H1 (cell line): ENCODE measurements at places on chromosomes 4 and X. TPM values are rescaled to one million over a fixed set of nuclear protein-coding genes. Genes with fewer than 3 reads are reported as not detected.

TLR3 gene
- polyA plus RNA-seq: 0.72 and 1.00 TPM in 2 replicates

TNMD gene
- polyA plus RNA-seq: 0.85 and 1.4 TPM in 2 replicates

TASL gene
- not detected in 2 replicates for polyA plus RNA-seq

SPANXN4 gene
- polyA plus RNA-seq: not detected in 2 replicates

HTN1 gene
- not detected in 2 replicates for polyA plus RNA-seq

TMSB15A gene
- polyA plus RNA-seq: 80.4 and 189 TPM in 2 replicates

GPR82 gene
- not detected in 2 replicates for polyA plus RNA-seq

JCHAIN gene
- not detected in 2 replicates for polyA plus RNA-seq

SORCS2 gene
- polyA plus RNA-seq: 0.36 and 0.57 TPM in 2 replicates

DKK2 gene
- 0.09 and 0.14 TPM in 2 replicates for polyA plus RNA-seq

- H3K27me3 ChIP-seq: no peaks in the 10 kb centered on the region
- H3K4me1 ChIP-seq: no peaks in the 10 kb centered on the region
- no peak overlapping the region for H3K4me3 ChIP-seq
Observed at GRCh38 chr4:38818441-38818976, 13.9 kb upstream of the TLR1 start.

DNA sequence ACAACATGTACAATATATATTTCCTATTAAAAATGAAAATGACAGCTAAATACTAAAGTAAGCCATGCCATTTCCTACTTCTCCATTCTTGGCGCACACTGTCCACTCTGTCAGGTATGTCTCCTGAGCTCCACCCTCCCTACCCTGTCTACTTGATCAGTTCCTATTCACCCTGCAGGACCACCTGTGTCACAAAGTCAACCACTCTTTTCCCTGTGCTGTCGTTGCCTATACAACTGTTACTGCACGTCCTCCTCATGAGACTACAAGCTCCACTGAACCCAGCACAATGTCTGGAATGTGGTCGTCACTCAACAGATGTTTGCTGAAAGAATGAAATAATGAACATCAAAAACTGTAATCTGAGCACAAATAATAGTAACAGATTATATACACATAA lies 54.9 kb downstream of the SLC9A7 start:
- H3K27me3 ChIP-seq: no peaks in the 10 kb centered on the region
- no peak for DNase-seq
- H3K36me3 ChIP-seq: no peaks in the 10 kb centered on the region
- no peak overlapping the region for H3K27ac ChIP-seq
- no peak overlapping the region for H3K4me3 ChIP-seq
- H3K4me1 ChIP-seq: no peaks in the 10 kb centered on the region

GRCh38 chr4:104969394-104970082 lies 177.1 kb upstream of the TET2 start:
- no peaks in the 10 kb centered on the region for H3K36me3 ChIP-seq
- no peaks in the 10 kb centered on the region for H3K4me1 ChIP-seq
- no peak overlapping the region for H3K4me3 ChIP-seq
- no peaks in the 10 kb centered on the region for H3K27me3 ChIP-seq

DNA sequence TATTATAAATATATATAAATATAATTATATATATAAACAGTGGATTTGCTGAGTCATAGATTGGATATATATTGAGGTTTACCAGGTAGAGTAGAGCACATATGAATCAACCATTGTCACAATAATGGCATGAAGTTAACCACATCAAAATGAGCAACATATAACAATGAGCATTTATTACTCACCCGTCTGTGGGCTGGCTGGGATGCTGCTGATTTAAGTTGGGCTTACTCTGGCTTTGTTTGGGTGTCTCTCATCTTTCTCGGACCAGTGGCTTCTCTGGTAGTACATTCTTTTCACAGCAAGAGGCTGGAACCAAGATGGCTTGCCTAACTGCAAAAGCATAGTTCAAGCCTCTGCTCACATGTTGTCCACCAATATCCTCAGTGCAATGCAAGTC lies 111.7 kb upstream of the TAPT1 start:
- no peaks in the 10 kb centered on the region for H3K27me3 ChIP-seq
- DNase-seq: no peak
- H3K36me3 ChIP-seq: no peaks in the 10 kb centered on the region

DNA sequence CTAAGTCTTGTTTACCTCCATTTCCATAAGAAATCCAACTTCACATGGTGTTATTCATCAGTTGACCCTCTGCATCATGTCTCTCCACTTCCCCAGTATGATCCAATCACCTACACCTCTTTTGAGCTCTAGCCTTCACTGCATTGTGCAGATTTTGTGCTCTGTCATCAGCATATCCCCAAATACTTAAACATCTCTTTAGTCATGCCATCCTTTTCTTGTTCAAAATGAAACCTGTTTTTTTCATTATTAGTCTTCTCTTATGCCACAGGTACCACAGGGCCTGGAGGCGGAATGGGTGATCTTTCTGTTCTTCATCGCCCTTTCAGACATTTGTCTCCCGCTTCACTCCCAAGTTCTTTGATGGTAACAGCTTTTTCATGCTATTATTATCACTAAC lies 382.7 kb upstream of the GALNTL6 start:
- DNase-seq: no peak
- no peaks in the 10 kb centered on the region for H3K27me3 ChIP-seq
- no peaks in the 10 kb centered on the region for H3K4me1 ChIP-seq

DNA sequence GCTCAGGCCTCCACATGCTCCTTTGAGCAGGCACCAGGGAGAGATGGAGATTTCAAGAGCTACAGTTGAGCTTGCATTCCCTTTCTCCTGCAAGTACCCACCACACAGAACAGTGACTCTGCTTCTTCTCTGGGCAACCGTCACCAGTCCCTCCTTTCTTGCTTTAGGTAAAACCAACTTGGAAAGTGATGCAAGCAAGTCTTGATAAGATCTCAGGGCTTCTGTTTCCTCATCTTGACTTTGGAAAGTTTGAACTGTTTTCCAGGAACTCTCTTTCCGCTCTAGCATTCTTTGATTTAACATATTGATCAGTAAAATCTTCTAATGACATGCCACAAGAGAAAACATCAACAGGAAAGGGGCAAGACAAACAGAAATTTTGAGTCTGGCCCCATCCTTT lies 73.7 kb downstream of the USP46 start:
- no peaks in the 10 kb centered on the region for H3K36me3 ChIP-seq
- no peaks in the 10 kb centered on the region for H3K4me1 ChIP-seq
- H3K27me3 ChIP-seq: no peaks in the 10 kb centered on the region
- DNase-seq: no peak
- H3K4me3 ChIP-seq: no peak overlapping the region

DNA sequence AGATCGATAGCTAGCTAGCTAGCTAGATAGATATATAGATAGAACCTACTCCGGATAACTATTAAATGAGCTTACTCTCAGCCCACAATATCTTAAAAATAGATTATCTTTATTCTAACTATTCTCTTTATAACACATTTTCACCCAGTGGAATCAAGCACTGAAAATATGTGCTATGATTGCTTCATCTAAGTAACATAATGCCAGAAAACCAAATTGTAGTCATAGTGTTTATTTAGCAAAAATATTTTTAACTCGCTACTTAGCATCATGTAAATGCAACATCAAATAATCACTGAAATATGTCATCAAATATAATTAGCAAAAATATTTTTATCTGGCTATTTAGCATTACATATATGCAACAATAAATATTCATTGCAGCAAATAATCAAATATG lies 1.5 kb downstream of the TMEM156 start:
- no peaks in the 10 kb centered on the region for H3K27me3 ChIP-seq
- DNase-seq: no peak
- no peak overlapping the region for H3K27ac ChIP-seq
- no peaks in the 10 kb centered on the region for H3K4me1 ChIP-seq

- H3K27me3 ChIP-seq: no peaks in the 10 kb centered on the region
- H3K4me1 ChIP-seq: no peaks in the 10 kb centered on the region
Observed at GRCh38 chrX:96407072-96407471, 277.6 kb upstream of the DIAPH2 start.

DNA sequence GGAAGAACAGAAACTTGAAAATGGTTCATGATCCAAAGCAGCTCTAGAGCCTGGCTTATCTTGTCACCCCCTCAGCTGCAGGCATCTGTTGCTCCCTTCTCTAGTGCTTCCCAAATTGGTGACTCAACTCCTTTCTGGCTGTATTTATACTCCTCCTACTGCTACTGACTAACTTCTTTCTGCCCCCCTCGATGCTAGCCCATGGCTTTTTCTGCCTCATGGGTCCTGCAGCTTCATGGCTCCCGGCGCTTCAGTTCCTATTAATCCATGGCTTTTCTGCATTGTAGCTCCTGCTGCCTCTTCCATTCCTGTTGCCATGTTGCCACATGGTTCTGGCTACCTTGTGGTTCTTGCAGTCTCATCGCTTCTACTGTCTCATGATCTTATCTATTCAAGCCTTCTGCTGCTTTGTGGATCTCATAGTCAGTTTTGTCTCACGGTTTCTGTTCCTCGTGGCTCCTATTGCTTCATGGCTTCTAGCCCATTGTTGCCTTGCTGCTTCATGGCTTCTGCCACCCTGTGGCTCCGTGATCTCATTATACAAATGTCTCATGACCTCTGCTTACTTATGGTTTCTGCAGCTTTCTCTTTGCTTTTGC lies 48.1 kb downstream of the SMC1A start:
- no peak overlapping the region for H3K27ac ChIP-seq
- H3K4me1 ChIP-seq: no peaks in the 10 kb centered on the region
- H3K27me3 ChIP-seq: no peaks in the 10 kb centered on the region
- no peak overlapping the region for H3K4me3 ChIP-seq
- peaks cover 8% of the 10 kb centered on the region; the same call in 1 of the 2 replicates for H3K36me3 ChIP-seq

DNA sequence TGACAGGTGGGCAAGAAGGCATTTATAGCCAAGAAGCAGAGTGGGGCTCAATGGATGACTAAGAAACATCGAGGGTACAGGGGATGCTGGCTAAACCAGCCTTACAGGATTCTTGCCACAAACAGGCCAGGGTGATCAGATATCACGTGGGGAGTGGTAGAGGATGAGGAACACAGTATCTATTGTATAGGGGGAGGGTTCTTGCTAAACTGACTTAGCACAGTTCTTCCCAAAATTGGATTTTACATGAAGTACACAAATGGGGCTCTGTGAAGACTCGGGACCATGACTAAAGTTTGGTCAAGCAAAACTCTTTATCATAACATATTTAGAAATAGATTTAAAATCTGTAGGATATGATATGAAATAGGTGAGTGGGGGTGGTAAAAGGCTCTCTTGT lies 144.0 kb upstream of the ATOH1 start:
- DNase-seq: no peak
- no peaks in the 10 kb centered on the region for H3K36me3 ChIP-seq
- no peaks in the 10 kb centered on the region for H3K27me3 ChIP-seq
- H3K4me1 ChIP-seq: no peaks in the 10 kb centered on the region; the same call in 1 of the 2 replicates
- H3K27ac ChIP-seq: no peak overlapping the region

- no peaks in the 10 kb centered on the region for H3K27me3 ChIP-seq
- H3K27ac ChIP-seq: no peak overlapping the region
- H3K36me3 ChIP-seq: peaks cover 4% of the 10 kb centered on the region; the same call in 1 of the 2 replicates
- DNase-seq: no peak
- H3K4me3 ChIP-seq: no peak overlapping the region
- H3K4me1 ChIP-seq: no peaks in the 10 kb centered on the region
Observed at GRCh38 chrX:14832151-14832550, 40.7 kb downstream of the FANCB start.

- H3K4me3 ChIP-seq: no peak overlapping the region
- no peak overlapping the region for H3K27ac ChIP-seq
- H3K36me3 ChIP-seq: peaks cover 32% of the 10 kb centered on the region
- H3K4me1 ChIP-seq: no peaks in the 10 kb centered on the region
Observed at GRCh38 chrX:53084863-53085262, 2.7 kb downstream of the TSPYL2 start.

GRCh38 chrX:123450222-123450621 lies 266.1 kb downstream of the GRIA3 start:
- H3K4me3 ChIP-seq: no peak overlapping the region
- DNase-seq: no peak
- no peaks in the 10 kb centered on the region for H3K4me1 ChIP-seq
- no peak overlapping the region for H3K27ac ChIP-seq
- no peaks in the 10 kb centered on the region for H3K36me3 ChIP-seq

DNA sequence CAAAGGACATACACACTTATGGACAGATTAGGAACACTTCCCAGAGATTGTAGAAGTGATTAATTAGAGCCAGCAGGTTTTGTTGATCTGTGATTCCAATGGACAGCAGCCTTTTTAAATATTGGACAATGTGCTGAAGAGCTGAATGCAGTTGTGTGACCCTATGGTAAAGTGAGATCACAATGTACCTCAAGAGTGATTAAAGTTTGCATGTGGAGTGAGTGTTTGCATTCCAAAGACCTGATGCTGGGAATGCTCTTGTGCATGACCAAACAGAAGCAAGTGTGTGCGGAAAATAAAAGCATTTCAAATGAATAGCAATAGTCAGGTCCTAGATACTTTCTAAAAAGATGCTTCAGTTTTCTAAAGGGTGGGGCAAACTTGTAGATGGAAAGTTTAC lies 154.1 kb downstream of the BANK1 start:
- no peaks in the 10 kb centered on the region; the same call in 1 of the 2 replicates for H3K4me1 ChIP-seq
- no peak overlapping the region for H3K4me3 ChIP-seq

DNA sequence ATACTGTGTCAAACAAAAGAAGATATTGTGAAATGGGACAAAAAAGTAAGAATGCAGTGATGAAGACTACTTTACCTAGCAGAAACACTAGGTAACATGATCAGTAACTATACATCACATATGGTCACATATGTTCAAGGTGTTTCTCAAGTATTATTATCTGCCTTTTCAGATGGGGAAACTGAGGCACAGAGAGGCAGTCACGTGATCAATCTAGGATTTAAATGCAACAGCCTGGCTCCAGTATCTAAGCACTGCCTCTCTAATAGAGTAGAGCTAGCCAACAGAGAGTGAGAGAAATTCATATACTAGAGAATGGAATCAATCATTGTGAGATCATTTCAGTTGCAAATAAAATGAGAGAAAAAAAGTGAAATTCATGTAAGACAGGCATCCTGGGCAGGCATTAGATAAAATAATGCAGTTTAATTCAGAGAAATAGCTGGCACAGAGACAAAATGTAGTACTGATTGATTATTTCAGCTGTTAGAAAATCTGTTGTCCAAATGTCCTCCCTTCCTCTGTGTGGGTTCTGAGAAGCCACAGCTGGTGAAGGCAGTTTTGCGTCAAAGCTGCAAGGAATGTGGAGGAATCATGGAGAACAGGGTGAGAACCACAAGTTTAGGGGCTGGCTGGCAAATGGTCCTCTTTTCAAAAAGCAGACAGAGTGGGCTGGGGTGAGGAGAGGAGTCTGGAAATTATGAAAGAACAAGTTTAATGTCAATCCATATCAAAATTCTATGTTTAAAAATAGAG lies 26.0 kb downstream of the SMIM43 start:
- H3K36me3 ChIP-seq: no peaks in the 10 kb centered on the region
- no peak overlapping the region for H3K27ac ChIP-seq
- no peak for DNase-seq
- no peaks in the 10 kb centered on the region for H3K27me3 ChIP-seq
- peaks cover 3% of the 10 kb centered on the region for H3K4me1 ChIP-seq
- no peak overlapping the region for H3K4me3 ChIP-seq
